ENCODE measurements at places on chromosomes 11 and 22. TPM values are rescaled to one million over a fixed set of nuclear protein-coding genes. Genes with fewer than 3 reads are reported as not detected.

GRCh38 chr11:113372309-113372708, 15.3 kb upstream of the ANKK1 start:
- H3K27ac ChIP-seq: no peak overlapping the region
- no peak for DNase-seq
- no peak overlapping the region for H3K4me3 ChIP-seq
- H3K36me3 ChIP-seq: no peaks in the 10 kb centered on the region
- no peaks in the 10 kb centered on the region for H3K4me1 ChIP-seq
- no peaks in the 10 kb centered on the region for H3K27me3 ChIP-seq

GRCh38 chr11:43933608-43934551, 8.6 kb upstream of the C11orf96 start:
- DNase-seq: no peak
- peaks cover 32% of the 10 kb centered on the region for H3K27me3 ChIP-seq
- peaks cover 6% of the 10 kb centered on the region for H3K4me1 ChIP-seq
- H3K4me3 ChIP-seq: no peak overlapping the region
- H3K27ac ChIP-seq: no peak overlapping the region

DNA sequence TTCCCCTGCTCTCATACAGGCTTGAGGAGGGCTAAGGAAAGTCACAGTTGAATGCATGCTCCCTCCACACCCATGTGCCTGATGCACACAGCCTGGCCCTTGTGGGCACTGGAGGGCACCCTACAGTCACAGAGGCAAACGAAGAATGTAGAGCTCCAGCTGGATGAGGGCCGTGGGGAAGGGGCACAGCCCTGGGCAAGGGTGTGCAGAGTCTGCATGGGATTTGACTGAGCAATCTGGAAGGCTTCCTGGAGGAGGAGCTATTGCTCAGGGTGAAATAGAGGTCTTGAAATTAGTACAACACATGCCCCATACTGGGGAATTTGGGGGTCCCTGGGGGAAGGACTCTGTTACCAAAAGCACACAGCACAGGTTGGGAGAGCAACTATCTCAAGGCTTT, 64.0 kb downstream of the KCNQ1 start:
- H3K27me3 ChIP-seq: no peaks in the 10 kb centered on the region
- no peaks in the 10 kb centered on the region for H3K4me1 ChIP-seq
- H3K36me3 ChIP-seq: no peaks in the 10 kb centered on the region

DNA sequence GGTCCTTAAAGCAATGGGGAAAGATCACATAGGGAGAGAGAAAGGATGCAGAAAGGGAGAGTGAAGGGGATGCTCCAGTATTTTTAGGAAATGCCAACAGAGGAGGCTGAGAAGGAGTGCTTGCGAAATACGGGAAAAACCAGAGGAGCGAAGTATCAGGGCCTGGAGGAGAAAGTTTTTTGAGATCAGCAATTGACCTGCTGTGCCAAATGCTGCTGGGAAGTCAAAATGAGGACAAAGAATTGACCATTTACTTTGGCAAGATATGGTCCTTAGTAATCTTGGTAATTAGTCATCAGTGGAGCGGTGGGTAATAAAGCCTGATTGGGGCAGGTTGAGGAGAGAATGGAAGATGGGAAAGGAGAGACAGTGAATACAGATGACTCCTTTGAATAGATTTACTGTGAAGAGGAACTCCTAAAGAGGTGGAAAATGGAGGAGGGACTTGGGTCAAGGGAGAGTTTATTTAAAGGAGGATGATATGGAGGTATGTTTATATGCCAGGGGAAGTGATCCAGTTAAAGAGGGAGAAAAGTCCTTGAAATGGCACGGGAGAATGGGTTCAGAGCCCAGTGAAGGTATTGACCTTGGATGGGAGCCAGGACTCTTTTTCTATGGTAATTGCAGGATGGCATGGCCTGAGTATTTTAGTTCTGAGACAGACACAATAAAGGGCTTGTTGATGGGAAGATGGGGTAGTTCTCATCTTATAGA, 111.5 kb downstream of the PKNOX2 start:
- H3K4me3 ChIP-seq: no peak overlapping the region
- H3K27me3 ChIP-seq: peaks cover 13% of the 10 kb centered on the region
- no peak for DNase-seq
- no peaks in the 10 kb centered on the region for H3K36me3 ChIP-seq
- no peak overlapping the region for H3K27ac ChIP-seq

DNA sequence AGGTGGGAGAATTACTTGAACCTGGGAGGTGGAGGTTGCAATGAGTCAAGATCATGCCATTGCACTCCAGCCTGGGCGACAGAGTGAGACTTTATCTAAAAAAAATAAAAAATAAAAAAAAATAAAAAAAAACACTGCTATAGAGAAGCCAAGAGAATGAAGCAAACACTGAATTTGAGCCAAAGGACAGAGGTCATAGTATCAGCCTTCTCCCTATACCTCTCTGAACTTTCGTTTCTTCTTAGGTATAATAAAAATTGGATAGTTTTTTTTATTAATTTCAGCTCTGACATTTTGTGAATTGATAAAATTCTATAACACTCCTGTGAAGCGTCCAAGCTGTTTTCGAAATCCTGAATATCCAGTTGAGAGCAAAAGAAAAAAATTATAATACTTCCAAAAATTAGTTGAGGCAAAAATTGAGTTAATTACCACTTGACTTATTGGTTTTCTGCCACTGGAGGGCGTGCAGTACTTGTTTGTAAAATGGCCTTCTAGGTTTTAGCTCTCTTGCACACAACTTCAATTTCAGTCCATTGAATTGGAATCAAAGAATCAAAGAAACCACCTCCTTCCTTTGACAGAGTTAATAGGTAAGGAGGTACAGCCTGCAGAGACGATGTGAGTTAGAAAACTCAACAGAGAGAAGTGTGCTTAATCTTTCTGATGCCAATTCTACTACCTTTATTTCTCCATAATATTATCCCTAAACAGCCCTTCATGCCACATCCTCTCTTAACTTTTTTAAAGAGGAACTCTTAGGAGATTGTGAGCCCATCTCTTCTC, 143.2 kb downstream of the BBOX1 start:
- peaks cover 30% of the 10 kb centered on the region for H3K27me3 ChIP-seq
- H3K4me3 ChIP-seq: no peak overlapping the region
- DNase-seq: peak; percentile 34
- no peaks in the 10 kb centered on the region for H3K36me3 ChIP-seq

GRCh38 chr22:46638601-46639431, 18.6 kb downstream of the GRAMD4 start:
- peaks cover 8% of the 10 kb centered on the region for H3K4me1 ChIP-seq
- H3K4me3 ChIP-seq: no peak overlapping the region
- H3K36me3 ChIP-seq: no peaks in the 10 kb centered on the region

- H3K27ac ChIP-seq: no peak overlapping the region
- no peak overlapping the region for H3K4me3 ChIP-seq
- peaks cover 11% of the 10 kb centered on the region for H3K27me3 ChIP-seq
- H3K36me3 ChIP-seq: no peaks in the 10 kb centered on the region
- no peaks in the 10 kb centered on the region for H3K4me1 ChIP-seq
These were observed 171.9 kb downstream of the NCAM1 start for GRCh38 chr11:113133071-113133470.

OOSP4B gene
- total RNA-seq: not detected

DNA sequence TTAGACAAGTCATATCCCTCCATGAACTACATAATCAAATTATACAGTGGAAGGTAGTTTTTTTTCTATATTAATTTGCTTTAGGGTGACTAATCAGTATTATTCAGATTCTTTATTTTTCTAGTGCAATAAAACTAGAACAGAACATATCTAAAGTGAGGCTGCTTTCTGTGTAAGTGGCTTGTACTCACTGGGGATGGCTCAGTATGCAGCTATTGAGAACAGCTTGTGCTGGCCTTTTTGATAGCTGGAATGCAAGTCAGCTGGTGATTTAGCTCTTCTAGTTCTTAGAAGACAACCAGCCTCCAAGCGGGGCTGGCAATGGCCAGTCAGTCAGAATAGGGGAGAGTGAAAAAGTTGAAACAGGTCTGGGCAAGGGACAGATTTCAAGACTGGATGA, 119.4 kb downstream of the BLID start:
- no peaks in the 10 kb centered on the region for H3K4me1 ChIP-seq
- no peaks in the 10 kb centered on the region for H3K27me3 ChIP-seq
- no peak overlapping the region for H3K4me3 ChIP-seq
- DNase-seq: no peak
- no peaks in the 10 kb centered on the region for H3K36me3 ChIP-seq
